Activated gamma-delta T cell treated with anti-CD3 and anti-CD28 coated beads, Interleukin-2, amount 50 U/mL, for 16 hours (primary cell): ENCODE measurements at places on chromosomes 5 and 9.

- no peak for DNase-seq
Observed at GRCh38 chr5:143356855-143357583, 46.5 kb downstream of the NR3C1 start.

DNA sequence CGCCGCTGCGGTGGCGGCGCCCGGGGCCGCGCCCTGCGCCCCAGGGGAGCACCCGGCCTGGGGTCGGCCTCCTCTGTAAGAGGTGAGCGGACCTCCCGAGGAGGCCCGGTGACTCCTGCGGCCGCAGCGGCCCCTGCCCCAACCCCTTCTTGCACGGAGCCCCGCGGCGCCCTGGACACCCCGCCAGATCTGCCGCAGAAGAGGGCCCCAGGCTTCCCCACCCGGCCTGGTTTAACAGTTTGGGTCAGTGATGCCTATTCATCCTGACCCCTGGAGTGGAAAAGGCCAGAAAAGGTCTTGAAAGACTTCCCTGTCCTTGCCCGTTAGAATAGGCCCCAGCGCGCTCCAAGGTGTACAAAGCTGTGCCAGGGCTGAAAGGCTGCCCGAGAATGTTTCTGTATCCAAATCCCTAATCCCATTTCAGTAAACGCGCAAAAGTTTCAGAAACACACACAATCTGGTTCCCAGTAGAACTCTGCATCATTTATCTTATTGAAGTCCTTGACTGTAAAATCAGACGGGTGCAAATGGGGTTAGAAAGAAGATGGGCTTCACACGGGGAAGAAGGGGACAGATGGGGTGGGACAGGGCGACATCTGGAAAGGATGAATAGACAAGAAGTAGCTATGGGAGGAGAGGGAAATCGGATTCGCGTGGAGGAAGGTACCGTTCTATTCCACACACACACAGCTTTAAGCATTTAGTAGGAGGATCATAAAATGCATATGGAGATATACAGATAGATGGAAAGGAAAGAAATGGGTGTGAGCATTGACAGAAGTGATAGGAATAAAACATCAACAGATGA, 1.1 kb upstream of the SSBP2 start:
- DNase-seq: no peak

GRCh38 chr9:116450378-116451139, 236.5 kb upstream of the TRIM32 start:
- DNase-seq: no peak

DNA sequence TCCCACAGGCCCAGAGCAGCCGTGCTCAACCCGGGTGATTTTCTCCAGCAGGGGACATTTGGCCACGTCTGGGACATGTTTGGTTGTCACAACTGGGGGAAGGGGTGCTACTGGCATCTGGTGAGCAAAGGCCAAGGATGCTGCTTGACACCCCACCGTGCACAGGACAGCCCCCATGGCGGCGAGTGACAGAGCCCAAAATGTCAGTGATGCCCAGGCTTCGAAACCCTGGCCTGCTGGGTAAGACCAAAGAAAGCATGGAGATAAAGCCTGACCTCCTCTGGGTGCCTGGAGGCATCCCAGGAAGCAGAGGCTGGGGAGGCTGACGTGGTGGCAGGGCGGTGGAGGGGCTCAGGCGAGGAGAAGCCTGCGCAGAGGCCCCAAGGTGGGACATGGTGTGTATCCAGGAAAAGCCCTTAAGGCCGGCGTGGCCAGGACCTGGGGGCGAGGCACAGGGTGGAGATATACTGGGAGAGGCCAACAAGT, 66.4 kb downstream of the ZNF354C start:
- no peak for DNase-seq

GRCh38 chr9:37201581-37201980, 81.2 kb downstream of the ZCCHC7 start:
- no peak for DNase-seq

DNA sequence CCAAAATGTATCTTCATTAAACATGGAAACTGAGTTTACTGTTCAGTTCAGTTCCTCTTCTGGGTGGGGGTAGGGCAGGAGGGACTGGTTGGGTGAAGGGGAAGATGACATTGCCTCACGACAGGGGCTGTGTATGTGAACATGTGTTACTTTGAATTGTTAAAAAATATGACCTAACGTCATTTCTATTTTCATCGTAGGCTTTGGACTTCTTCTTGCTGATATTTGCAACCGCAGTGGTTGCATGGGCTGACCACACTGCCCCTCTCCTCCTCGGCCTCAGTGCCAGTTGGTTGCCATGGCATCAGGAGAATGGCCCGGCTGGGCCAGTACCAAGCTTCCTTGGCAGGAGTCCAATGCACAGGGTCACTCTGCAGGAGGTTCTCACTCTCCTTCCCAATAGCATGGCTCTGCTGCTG, 41.5 kb downstream of the HACD4 start:
- no peak for DNase-seq

DNA sequence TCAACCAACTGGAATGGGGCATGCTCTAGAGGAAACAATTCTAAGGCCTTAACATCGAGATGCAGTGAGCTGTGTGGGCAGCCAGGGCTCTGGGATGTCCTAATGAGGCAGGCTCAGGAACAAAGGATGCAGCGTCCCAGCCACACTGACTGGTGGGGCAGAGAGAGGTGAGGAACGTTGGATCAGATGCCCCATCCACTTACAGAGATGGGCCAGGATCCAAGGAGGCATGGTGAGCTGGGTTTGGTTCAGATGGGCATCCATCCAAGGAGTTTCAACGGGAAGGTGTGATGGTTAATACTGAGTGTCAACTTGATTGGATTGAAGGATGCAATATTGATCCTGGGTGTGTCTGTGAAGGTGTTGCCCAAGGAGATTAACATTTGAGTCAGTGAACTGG, 15.5 kb upstream of the MARCHF6 start:
- no peak for DNase-seq

- no peak for DNase-seq
Observed at GRCh38 chr9:31248156-31248555, 1136.3 kb upstream of the ACO1 start.

- no peak for DNase-seq
Observed at GRCh38 chr9:31188496-31188895, 1195.9 kb upstream of the ACO1 start.

- no peak for DNase-seq
Observed at GRCh38 chr5:171644536-171644935, 141.1 kb upstream of the SMIM23 start.

DNA sequence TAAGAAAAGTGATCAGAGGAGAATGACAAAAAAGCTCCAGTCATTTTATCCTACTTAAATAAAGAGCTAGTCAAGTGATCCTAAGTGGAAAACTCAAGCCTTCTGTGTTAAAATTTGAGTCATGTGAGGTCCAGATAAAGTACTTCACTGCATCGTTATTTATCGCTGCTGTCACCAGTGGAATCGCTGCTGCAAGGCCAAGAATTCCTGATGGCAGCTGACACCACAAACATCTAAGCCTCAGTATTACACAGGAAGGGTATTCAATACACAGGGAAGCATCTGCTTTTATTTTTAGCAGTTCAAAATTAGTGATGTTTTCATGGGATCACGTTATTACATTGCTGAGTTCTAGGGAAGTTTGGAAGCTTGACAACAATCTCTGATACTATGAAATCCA, 190.3 kb downstream of the GOLPH3 start:
- no peak for DNase-seq

DNA sequence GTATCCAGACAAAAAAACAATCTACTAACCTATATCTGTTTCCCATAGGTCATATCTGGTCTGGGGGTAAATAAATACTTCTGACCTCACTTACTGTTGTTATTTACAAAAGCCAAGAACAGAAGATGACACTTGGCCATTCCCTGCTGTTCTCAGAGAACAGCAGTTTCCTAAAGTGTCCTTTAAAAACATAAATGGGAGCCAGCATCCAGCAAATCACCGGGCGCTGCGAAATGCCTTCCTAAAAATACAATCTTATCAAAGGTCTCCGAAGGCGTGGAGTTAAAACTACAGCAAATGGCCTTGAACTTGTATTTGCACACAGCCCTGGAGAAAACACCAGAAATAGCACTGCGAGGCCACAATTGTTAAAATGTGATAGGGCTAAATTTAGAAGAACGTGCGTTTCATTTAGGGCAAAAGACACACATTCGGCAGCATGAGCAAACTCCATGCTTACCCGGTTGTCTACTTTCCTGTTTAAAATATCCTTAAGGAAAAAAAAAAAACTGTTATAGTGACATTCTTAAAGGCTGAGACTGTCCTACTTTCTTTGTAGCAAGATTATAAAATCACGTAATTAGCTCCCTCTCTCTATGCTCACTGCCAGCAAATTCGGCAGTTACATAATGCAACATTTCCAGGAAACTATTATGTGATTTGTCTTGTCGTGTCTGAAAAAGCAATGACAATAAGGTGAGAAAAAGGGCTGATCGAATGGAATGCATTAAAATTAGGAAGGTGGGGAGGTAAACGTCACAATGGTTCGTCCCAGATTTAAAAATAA, 1.5 kb downstream of the NFIL3 start:
- DNase-seq: no peak

DNA sequence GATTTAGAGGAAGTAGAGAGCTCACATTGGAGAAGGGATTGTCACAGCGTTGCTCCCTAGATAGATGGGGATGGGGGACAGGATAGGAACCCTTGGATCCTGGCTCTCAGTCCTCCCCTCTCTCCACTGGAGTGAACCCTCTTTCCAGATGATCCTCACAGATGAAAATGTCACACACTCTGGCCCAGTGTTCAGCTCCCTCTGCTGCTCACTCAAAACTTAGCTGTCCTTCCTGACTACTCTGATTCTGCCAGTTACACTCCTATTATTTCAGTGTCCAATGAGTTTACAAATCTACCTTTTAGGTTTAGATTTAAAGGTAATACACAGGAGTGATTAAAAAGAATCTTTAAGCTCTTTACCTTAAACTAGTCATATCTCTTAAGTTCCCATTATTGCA, 5.8 kb upstream of the SPINK7 start:
- no peak for DNase-seq

DNA sequence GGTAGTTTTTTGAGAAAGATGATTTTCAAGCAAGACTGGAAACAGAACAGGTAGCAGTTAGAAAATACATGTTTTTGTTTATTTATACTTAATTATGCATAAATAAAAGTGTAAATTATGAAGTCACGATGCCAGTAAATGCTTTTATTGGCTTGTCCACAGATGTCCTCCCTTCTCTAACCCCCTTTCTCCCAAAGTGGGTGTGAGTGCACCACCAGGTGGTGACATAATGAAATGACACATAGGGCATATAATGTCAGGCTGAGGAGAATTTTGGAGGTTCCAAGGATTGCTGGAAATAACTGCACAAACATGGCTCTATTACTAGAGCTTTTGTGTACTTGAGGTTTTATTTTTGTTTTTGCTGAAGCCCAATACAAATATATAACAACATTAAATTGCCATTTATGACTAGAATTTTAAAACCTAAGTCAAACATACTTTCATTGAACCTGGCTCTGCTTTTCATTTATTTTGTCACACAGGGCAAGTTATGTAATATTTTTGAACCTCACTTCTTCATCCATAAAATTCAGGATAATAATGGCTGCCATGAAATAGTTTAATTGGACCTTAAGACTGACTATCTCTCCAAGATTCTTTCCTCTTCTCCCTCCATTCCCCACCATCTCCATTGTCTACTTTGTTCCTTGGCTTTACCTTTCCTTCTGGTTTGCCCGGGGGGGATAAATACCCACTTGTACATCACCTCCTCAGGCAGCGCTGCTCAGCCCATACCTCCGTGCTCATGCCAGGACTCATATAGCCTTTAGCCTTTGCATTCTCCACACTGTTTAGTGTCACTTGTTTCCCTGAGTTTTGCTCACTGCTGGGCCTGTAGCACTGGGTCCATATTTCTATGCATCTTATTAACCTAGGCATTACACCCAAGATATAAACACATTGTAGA, 168.8 kb downstream of the PDE4D start:
- DNase-seq: no peak

DNA sequence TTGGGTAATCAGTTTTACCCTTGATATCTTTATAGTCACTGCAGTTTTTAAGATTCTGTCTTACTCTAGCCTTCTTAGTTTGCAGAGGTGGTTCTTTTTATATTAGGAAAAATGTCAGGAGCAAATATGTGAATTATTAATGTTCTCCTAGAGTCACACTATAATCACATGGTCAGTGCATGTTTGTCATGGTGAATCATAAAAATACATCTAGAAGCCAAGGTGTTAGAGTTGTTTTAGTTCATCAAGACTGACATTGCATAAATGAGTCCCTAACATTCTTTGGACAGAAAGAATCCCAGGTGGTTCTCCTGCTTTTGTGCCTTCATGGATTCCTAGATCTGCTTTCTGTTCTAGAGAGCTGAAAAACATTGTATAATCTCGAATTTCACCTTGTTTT, 22.9 kb downstream of the ATG10 start:
- DNase-seq: no peak

DNA sequence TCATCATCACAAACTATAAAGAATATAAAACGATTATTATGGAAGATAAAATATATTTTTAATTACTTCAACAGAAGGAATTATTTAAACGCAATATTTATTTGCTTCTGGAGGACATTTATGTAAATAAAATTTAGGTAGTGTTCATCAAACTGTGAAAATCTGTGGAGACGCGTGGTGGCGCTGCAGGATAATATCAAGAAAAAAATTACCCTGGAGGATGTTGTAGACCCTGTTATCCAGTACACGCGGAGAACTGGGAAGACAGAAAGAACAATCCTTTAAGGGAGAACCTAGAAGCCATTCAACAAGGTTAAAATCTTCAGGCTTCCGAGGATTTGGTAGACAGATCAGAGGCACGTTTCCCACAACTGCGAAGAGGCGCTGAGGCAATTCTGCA, at the start of gene PCDHB12:
Gene PCDHB12, plus strand, starts transcription at position 242 of the 400 bp plus-strand sequence. CDS start 189 bp downstream, outside the sequence.
- DNase-seq: no peak

- no peak for DNase-seq
Observed at GRCh38 chr5:125057912-125058826, 311.7 kb upstream of the ZNF608 start.

GRCh38 chr9:95460518-95461164, 56.1 kb downstream of the PTCH1 start:
- no peak for DNase-seq
